ENCODE measurements at places on chromosomes 1 and 21.
A peak's percentile ranks its signal among the peaks of the same experiment; 100 is the strongest.

DNA sequence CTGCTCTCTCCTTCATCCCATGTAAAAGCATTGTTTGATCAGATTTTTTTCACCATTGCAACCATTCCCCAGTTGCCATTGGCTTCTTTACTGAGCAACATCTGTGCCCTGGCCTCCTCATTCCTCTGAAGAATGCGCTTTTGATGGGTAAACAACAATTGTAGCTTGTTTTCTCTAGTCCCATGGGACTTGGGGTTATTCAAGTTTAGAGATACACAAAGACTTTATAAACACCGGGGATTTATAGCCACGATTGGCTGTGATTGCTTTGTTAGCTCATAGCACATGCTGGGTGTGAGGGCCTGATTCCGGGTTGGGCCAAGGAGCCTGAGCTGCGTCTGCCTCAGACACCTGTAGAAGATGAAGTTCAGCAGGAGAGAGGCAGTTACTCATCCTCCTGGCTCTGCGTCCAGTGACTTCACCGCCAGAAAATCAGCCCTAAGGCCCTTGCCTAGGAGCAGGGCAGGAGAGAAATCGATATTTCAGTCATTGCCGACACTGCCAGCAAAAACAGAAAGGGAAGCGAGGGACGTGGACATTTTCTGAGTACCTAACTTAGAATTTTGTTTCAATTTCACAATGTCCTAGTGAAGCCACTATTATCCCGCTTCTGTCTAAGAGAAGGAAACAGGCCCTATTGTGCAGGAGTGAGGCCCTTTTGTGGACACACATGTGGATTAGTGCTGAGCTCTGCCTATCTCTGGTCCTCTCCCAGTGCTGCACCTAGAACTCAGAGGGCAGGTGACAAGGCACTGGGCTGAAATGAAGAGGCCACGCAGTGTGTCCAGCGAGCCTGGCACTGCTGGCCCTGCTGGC lies 159.8 kb upstream of the USP24 start:
- DNase-seq, result no peak

GRCh38 chr1:114189398-114189797 lies 35.7 kb upstream of the SYT6 start:
- no peak for DNase-seq

DNA sequence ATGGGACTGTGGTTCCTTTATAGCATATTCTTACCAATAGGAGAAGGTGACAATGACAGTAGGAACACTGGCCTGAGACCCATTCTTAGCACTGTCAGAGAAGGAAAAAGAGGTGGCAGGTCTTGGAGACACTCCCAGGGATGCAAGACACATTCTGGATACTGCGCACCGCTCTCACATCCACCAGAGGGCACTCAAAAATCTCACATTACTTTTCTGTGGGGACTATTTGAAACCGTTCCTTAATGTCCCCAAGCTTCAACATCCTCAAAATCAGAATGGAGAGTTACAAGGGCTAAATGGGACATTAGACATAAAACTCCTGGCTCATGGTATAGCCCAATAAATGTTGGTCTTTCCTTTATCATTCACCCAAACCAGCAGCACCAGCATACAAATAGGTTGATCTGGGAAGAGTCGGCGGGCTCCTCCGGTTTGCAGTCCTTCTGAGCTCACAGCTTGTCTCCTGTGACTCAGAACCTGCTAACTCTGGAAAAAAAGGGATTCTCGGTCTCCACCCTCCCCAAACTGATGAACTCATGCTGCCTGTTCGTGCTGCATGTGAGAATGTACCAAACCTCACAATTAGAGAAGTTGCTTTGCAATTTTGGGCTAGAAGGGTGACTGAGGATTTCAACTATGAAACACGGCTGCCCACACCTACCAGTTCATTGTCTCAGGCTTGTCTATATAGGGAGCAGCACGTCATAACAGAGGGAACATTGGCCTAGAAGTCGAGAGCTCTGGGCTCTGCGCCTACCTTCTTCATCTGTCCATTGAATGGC lies 40.2 kb downstream of the IL12RB2 start:
- peak; percentile 52 for DNase-seq

DNA sequence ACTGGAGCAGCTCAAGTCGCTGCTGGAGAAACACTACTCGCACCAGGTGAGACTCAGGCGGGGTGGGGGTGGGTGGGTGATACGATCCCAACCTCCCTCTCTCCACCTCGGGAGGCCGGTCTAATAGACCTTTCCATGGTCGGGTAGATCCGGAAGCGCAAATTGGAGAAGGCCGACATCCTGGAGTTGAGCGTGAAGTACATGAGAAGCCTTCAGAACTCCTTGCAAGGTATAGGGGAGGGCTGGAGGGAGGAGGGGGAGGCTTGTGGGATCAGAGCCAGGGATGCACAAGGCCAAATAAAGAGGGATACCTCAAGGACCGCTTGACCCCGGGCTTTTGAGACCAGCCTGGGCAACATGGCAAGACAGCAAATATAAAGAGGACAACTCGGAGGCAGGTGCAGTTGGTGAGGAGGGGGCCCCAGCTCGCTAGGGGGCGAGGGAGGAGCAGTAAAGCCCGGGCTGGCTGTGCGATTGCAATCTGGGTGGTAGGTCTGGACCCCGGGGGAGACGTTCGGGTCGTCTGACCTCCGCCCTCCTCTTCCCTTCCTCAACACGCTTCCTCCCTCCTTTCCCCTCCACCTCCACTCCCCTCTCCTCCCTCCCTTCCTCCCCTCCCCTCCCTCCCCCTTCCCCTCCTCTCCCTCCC lies 546 bp downstream of the HES3 start:
- DNase-seq, result no peak

DNA sequence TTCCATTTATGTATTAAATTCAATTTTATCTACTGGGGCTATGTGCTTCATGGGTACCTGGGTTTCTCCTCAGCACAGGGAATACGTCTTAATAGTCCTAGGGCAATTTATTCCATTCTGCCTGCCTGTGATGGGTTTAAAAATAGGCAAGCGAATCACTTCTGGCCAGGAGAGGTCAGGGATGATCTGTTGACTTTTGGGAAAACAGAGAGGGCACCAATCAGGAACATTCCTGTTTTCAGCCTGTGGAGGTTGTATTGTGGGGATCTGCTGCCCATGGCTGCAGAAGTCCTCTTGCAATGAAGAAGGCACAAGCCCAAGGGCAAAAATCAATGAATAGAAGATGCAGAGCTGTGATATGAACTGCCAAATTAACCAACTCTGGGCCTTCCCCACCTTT lies 303.1 kb downstream of the CTH start:
- no peak for DNase-seq

DNA sequence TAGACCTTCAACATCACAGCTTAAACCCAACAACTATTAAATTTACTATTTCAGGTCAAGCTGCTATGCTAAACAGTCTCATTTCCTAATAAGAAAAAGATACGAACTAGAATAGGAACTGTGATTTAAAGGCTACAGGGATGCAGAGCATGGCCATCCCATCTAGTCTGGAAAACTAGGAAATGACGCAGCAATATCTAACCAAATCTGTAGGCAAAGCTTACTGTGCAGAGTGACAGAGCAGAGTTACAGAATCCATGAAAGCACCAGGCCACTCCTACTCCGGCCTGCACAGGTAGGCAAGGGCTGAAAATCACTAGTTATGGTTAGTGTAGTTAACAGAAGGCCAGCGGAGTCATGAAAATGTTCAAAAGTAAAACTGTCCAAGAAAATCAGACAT lies 2.1 kb downstream of the HLCS start:
- DNase-seq, result no peak

DNA sequence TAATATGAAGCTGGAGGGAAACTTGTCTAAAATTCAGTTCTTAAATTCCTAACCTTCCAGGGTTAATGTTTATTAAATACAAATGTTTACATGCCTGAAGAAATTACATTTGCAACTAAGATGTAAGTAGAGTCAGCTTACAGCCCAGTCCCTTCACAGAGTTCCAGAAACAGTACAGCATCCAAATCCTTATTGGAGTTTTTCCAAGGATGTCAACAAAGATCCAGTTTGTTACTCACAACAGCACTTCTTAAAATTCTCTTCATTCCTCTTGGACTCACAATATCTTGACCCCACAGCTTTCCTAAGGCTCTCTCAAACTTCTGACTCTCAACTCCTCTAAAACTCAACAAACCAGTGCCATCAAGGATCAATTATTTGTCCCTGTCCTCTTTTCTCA lies 50.1 kb upstream of the RWDD3 start:
- no peak for DNase-seq

- no peak for DNase-seq
Measured at GRCh38 chr1:245263529-245264095, 108.8 kb downstream of the KIF26B start.

DNA sequence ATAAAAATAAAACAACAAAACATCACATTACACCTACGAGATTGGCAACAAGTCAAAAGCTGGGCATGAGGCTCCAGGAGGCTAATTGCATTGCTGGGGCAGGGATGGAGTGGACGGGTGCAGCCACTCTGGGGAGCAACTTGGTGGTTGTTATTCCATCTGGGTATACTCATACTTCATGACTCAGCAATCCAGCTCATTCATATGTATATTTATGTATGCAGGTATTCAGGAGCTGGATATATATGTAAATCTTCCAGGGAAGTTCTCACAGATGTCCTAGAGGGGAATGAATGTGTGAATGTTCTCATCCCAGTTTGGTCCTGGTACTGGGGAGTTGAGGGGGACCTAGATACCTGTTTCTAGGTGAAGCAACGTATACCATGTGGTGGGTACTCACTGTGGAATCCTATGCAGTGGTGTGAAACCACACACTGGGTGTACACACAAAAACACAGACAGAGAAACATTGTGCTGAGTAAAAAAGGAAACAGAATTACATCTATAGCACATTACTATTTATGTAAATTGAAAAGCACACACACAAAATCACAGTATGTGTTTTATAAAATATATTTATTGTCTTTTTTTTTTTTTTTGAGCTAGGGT lies 79.7 kb upstream of the RAB4A start:
- no peak for DNase-seq

GRCh38 chr1:47371016-47371517 lies 37.5 kb downstream of the CMPK1 start:
- DNase-seq, result no peak

GRCh38 chr1:17420391-17420918 lies 19.0 kb downstream of the RCC2 start:
- no peak for DNase-seq

- DNase-seq, result no peak
Measured at GRCh38 chr1:4408380-4408779, 246.0 kb upstream of the AJAP1 start.

DNA sequence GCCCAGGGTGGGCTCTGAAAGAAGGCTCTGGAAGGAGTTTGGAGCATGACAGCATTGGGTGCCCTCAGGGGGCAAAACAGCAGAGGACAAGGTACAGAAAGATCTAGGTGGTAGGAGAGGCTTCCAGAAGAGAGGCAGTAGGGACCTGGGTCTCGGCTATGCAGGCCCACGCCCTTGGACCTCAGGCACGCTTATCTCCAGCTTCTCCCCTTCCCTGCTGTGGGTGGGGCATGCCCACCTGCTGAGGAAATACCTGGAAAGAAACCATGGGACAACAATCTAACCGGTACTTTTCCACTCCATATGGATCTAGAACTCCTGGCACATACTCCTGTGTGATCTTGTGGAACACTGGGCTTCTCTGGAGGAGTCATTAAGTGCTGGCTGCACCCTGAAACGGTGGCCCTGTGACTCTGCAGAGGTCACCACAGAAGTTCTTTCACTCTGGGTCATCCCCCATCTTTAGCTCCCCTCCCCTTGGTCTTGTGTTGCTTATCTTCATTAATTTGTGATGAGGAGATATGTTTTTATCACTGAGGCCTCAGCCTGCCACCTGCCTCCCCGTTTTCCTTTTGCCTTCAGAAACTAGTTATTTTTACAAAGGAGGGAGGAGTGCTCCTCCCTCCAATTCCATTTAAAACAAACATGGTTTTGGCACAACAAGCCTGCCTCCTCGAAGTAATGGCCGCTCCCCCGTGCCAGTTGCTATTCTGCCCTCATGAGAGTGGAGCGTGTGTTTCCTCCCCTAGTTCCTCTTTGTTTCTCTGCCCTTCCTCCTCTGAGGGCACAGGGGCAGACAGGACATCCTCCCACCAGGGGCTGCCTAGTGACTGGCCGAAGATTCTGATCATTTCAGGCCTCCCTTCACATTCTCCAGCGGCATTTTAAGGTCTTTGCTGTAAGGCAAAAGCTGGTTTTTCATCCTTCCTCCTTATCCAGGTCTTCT lies 78.0 kb upstream of the ATP5PO start:
- no peak for DNase-seq

- DNase-seq, result no peak
Measured at GRCh38 chr1:162398999-162399580, 12.8 kb downstream of the SH2D1B start.

DNA sequence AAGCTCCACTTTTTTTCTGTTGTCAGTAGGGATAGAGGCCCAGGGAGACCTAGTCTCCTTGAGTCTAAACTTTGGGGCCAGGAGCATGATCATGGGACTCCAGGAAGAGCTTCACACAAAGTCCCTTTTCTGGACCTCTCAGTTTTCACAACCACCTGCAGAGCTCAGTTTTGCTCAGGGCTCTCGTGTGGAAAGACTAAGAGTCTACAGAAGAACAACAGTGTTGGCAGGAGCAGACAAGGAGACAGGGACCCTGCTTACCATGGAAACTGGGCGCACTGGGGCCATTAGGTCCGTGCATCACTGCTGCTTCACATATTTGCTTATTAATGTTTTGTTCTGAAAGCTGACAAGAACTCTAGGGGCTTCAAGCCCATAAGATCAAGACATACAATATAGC lies 63.9 kb upstream of the HSD17B7 start:
- no peak for DNase-seq

- DNase-seq, result no peak
Measured at GRCh38 chr1:12597792-12598191, 20.2 kb downstream of the DHRS3 start.

DNA sequence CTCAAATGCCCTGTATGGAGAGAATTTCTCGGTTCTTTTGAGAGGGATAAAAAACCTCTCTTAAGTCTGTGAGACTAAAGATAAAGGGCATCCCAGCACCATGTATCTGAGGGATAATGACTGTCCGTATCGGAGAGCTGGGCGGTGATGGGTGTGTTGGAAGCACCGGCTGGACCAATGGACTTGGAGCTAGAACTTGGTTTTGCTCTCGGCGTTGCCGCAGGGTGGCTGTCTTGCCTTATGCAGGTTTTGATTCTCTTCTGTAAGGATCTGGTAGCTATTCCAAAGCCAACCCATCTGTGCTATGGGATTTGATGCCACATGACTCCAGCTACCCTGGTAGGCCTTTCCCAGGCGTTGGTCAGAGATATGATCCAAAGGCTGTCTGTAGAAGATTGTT lies 348.8 kb downstream of the KIF26B start:
- no peak for DNase-seq

GRCh38 chr1:44315521-44315920 lies 39.5 kb downstream of the ERI3 start:
- DNase-seq, result no peak

Measured in HuH-7 (cell line).